Effector memory CD4-positive, alpha-beta T cell (primary cell): ENCODE measurements at places on chromosomes 4 and X.

- no peaks in the 10 kb centered on the region for H3K4me1 ChIP-seq
- no peaks in the 10 kb centered on the region for H3K36me3 ChIP-seq
- H3K27me3 ChIP-seq = no peaks in the 10 kb centered on the region
Measured at GRCh38 chrX:40849906-40850823, 114.8 kb upstream of the MED14 start.

GRCh38 chr4:32087211-32087610 lies 1367.0 kb downstream of the PCDH7 start:
- H3K4me1 ChIP-seq = no peaks in the 10 kb centered on the region
- no peaks in the 10 kb centered on the region for H3K36me3 ChIP-seq
- H3K4me3 ChIP-seq = no peak overlapping the region

- no peak overlapping the region for H3K27ac ChIP-seq
- DNase-seq = no peak
- no peak overlapping the region for H3K4me3 ChIP-seq
- H3K4me1 ChIP-seq = no peaks in the 10 kb centered on the region
Measured at GRCh38 chr4:149754526-149754925, 61.1 kb downstream of the IQCM start.

- H3K27ac ChIP-seq = no peak overlapping the region
- H3K27me3 ChIP-seq = no peaks in the 10 kb centered on the region
- H3K36me3 ChIP-seq = no peaks in the 10 kb centered on the region
- no peak overlapping the region for H3K4me3 ChIP-seq
Measured at GRCh38 chr4:81214144-81214880, 710 bp downstream of the PRKG2 start.

DNA sequence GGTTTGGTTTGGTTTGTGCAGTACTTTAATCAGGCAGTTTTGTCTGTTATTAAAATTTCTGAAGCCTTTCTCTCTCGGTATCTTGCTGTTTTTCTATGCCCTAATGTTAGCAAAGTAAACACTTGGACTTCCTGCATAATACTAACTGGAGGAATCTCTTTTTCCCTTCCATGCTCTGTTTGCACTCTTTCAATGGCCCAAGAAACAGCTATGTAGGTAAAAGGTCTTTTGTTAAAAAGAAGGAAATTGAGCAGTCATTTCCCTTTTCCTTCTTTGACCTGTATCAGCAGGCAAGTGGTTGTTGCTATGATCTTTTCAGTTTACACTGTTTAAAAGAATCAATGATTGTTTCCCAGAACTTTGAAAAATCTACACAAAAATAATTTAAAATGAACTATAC lies 82.7 kb downstream of the CCSER1 start:
- no peaks in the 10 kb centered on the region for H3K27me3 ChIP-seq
- H3K27ac ChIP-seq = no peak overlapping the region
- H3K36me3 ChIP-seq = no peaks in the 10 kb centered on the region

DNA sequence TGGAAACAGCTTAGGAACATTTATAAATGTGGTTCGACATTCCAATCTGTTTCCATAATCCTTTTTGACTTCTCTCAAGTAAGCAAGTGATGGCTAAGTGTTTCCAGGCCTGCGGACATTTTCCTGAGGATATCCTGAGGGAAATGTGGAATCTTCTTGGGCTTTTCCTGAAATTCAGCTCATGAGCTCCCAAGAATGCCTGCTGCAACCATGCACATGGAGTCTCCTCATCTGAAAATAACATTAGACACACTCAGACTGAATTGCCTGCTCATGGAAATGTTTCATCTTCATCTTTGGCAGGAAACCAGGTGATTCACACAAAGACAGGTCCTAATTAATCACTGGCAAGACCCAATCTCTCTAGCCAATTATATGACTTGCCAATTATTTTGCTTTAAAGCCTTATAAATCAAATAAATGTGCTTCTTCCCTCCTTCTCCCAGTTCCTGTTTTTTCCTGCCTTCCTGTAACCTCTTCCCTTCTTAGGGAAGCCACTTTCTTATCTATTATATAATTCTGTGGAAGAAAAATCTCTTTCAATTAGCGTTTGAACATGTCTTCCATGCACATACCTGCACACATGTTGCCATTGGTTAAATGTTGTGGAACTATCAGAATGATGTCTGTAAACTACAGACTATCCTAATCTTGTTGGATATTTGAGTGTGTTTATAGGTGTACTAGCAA lies 104.6 kb upstream of the MXRA5 start:
- H3K36me3 ChIP-seq = no peaks in the 10 kb centered on the region
- no peak overlapping the region for H3K27ac ChIP-seq
- no peaks in the 10 kb centered on the region for H3K4me1 ChIP-seq
- DNase-seq = no peak

DNA sequence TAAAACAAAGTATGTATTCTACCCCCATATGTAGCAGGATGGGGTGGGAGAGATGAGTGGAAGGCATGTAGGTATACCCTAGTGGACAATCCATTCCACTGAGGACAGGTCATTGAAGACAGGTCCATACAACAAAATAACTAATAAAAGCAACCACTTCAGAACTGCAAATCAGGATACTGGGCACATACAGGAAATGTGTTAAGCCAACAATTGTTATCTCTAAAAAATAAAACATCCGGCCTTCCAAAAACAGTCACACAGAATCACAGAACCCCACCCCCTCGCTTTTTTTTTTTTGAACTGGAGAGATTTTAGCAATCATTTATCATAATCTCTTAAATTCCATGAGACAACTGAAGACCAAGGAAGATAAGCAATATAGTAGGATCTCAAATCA lies 112.9 kb downstream of the FRYL start:
- no peaks in the 10 kb centered on the region for H3K36me3 ChIP-seq
- peaks cover 15% of the 10 kb centered on the region for H3K4me1 ChIP-seq
- H3K27me3 ChIP-seq = no peaks in the 10 kb centered on the region
- no peak overlapping the region for H3K4me3 ChIP-seq
- DNase-seq = no peak

GRCh38 chr4:132540268-132540667 lies 608.8 kb upstream of the PCDH10 start:
- no peaks in the 10 kb centered on the region for H3K4me1 ChIP-seq
- H3K27ac ChIP-seq = no peak overlapping the region
- DNase-seq = no peak
- no peaks in the 10 kb centered on the region for H3K27me3 ChIP-seq
- no peaks in the 10 kb centered on the region for H3K36me3 ChIP-seq

GRCh38 chrX:10042055-10042454 lies 74.9 kb downstream of the CLDN34 start:
- no peak overlapping the region for H3K4me3 ChIP-seq
- H3K27ac ChIP-seq = no peak overlapping the region
- no peaks in the 10 kb centered on the region for H3K36me3 ChIP-seq
- no peak for DNase-seq
- H3K4me1 ChIP-seq = no peaks in the 10 kb centered on the region

- H3K4me1 ChIP-seq = no peaks in the 10 kb centered on the region
- no peak overlapping the region for H3K4me3 ChIP-seq
- H3K27me3 ChIP-seq = no peaks in the 10 kb centered on the region
- H3K36me3 ChIP-seq = no peaks in the 10 kb centered on the region
- no peak for DNase-seq
- no peak overlapping the region for H3K27ac ChIP-seq
Measured at GRCh38 chr4:84750260-84750959, 167.5 kb downstream of the CDS1 start.

- H3K27ac ChIP-seq = no peak overlapping the region
- H3K36me3 ChIP-seq = no peaks in the 10 kb centered on the region
- H3K4me1 ChIP-seq = no peaks in the 10 kb centered on the region
- no peaks in the 10 kb centered on the region for H3K27me3 ChIP-seq
Measured at GRCh38 chrX:22526339-22526738, 253.6 kb downstream of the CBLL2 start.

DNA sequence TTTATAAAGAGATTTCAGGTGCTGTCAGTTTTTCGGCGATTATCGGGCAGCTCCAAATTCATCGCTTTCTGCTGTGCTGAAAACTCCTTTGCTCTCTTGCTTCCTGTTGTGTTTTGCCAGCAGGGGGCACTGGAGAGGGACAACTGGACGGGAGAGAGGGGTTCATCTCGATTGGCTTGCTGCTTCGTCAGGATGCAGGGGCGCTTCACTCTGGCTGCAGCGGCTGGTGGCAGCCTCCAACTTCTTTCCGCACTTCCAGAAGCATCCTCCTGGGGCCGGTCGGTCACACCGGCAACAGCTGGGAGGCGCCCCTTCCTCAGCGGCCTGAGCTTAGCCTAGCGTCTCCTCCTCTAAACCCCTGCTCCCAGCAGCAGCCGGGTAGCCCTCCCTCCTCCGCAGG lies 29.5 kb downstream of the MSL3 start:
- no peak overlapping the region for H3K27ac ChIP-seq
- no peaks in the 10 kb centered on the region for H3K27me3 ChIP-seq
- no peaks in the 10 kb centered on the region for H3K36me3 ChIP-seq

GRCh38 chr4:71863457-71863856 lies 79.6 kb upstream of the GC start:
- H3K36me3 ChIP-seq = no peaks in the 10 kb centered on the region
- no peak for DNase-seq
- H3K27me3 ChIP-seq = no peaks in the 10 kb centered on the region
- no peaks in the 10 kb centered on the region for H3K4me1 ChIP-seq

GRCh38 chr4:169210504-169211118 lies 60.1 kb downstream of the SH3RF1 start:
- no peaks in the 10 kb centered on the region for H3K4me1 ChIP-seq
- H3K27ac ChIP-seq = no peak overlapping the region
- no peaks in the 10 kb centered on the region for H3K27me3 ChIP-seq
- no peak for DNase-seq
- H3K4me3 ChIP-seq = no peak overlapping the region
- no peaks in the 10 kb centered on the region for H3K36me3 ChIP-seq

DNA sequence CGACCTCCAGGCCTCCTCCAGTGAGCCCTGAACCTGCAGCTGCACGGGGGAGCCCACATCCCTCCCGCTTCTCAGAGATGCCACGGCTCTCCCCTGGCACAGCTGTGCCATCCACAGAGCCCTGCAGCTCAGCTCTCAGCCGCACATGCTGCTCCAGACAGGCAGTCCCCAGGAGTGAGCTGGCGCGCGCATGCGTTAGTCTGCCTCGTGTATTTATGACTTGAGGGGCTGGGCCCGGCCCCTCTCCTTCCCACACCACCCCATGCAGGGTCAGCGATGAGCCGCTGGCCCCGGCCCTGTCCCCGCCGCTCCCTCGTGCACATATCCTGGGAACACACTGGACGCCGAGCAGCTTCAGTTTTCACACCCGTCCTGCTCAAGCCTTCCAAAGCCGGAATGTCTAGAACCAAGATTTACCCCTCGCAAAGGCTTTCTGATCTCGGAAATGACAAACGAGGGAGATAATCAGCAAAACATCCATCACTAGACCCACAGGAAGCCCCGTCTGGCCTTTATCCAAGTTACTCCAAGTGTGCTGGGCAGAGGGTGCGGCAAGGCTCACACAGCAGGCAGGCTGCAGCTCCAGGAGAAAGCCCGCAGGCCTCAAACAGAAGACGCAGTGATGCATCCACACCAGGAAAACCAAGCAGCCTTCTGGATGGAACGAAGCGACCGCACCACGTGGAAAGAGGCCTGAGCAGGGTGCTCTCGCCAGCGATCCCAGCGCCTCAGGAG lies 24.3 kb downstream of the GAK start:
- no peak overlapping the region for H3K27ac ChIP-seq
- no peak overlapping the region for H3K4me3 ChIP-seq
- DNase-seq = no peak
- H3K4me1 ChIP-seq = no peaks in the 10 kb centered on the region
- H3K27me3 ChIP-seq = no peaks in the 10 kb centered on the region
- H3K36me3 ChIP-seq = peaks cover 57% of the 10 kb centered on the region

DNA sequence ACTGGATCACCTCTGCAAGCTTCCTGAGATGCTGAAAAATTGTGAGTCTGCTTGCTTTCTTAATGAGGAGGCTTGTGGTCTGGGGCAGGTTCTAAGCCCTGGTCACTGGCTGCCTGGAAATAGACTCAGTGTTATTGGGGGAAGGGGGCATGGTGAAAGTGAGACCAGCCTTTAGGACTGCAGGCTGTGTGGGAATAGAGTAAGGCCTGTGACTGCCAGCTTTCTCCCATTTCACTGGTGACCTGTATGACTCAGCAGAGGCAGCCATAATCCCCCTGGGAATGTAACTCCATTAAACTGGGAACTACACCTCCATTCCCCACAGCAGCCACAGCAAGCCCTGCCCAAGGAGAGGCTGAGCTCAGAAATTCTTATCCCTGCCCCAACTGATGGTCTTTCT lies 55.9 kb upstream of the IL15 start:
- no peak overlapping the region for H3K4me3 ChIP-seq
- H3K27me3 ChIP-seq = no peaks in the 10 kb centered on the region
- no peaks in the 10 kb centered on the region for H3K36me3 ChIP-seq
- no peak overlapping the region for H3K27ac ChIP-seq
- no peaks in the 10 kb centered on the region for H3K4me1 ChIP-seq

DNA sequence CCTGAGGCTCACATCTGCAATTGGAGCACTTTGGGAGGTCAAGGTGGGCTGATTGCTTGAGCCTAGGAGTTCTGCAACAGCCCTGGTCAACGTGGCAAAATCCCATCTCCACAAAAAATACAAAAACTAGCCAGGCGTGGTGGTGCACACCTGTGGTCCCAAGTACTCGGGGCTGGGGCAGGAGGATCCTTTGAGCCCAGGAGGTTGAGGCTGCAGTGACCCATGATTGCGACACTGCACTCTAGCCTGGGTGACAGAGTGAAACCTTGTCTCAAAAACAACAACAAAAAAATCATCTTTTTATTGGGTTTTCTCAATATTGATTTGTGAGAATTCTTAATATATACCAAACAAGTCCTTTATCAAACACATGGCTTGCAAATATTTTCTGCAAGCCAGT lies 64.9 kb downstream of the ANKRD17 start:
- H3K27me3 ChIP-seq = no peaks in the 10 kb centered on the region

DNA sequence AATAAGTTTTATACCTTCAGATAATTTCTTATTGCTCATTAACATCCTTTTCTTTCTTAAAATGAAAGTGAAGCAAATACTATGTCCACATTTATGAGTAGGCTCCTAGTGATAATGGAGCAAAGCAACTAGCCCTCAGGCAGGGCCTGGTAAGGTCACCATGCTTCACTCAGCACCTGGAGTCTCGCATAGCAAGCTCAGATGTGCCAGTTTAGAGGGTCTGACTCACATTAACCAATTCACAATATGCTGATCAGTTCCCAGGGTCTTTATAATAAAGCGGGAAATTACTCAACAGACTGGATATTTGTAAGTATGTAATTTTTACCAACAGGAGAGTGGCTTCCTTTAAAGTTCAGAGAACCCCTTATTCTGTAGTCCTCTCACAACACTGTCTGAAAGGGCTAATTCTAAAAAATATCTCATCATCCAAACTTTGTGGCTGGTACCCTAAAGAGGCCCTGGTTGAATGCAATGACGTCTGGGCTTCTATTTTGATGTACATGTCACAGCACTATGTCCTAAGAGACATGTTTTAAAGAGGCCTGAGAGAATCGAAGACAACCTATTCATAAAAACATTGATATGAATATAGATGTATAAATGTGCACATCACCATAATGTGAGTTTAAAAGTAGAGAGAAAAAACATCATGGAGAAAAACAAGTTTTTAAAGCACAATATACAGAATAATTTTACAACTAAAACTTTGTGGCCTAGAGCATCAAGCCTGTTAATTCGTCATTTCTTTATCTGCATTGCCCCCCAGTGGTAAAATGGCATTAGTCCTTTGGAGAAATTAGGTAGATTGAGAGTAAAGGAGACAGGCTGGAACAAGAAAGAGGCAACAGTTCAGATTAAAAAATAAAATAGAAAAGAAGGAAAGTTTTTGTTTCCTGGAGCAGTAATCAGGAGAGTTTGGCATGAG lies 44.3 kb downstream of the IL21 start:
- H3K4me1 ChIP-seq = peaks cover 20% of the 10 kb centered on the region
- no peak overlapping the region for H3K27ac ChIP-seq
- no peak overlapping the region for H3K4me3 ChIP-seq
- DNase-seq = peak; percentile 13
- H3K36me3 ChIP-seq = no peaks in the 10 kb centered on the region
- H3K27me3 ChIP-seq = no peaks in the 10 kb centered on the region

- no peak overlapping the region for H3K4me3 ChIP-seq
- DNase-seq = no peak
- H3K36me3 ChIP-seq = no peaks in the 10 kb centered on the region
- H3K4me1 ChIP-seq = no peaks in the 10 kb centered on the region
Measured at GRCh38 chr4:157141976-157142375, 66.0 kb downstream of the GLRB start.
